ENCODE measurements at places on chromosomes 12 and 14.

DNA sequence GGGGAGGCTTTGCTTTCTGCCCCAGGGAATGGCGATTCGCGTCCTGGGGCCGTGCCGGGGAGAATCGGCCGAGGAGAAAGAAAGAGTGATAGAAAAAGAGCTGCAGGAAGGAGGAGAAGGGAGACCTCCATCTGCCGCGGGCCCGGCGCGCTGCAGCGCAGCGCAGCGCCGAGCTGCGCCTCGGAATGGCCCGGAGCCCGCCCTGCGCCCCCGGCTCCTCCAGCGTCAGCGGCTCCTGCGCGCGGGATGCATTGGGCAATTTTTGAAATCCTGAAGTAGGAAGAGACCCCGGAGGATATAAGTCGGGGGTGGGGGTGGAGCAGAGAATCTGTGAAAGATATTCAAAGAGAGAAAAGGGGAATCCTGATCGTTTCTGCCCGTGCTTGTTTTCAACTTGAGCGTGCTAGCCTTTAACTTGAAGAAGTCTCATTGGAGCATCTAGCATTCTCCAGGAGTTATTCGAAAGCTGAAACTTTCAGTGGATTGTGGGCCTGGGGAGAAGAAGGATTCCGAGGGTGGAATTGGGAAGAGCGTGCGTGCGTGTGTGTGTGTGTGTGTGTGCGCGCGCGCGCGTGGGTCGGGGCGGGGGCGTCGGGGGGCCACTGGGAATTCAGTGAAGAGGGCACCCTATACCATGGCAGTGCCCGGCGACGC, 441 bp downstream of the PDE3A start:
- DNase-seq = no peak

GRCh38 chr14:68843471-68844209, 50.8 kb upstream of the ZFP36L1 start:
- DNase-seq = no peak

- no peak for DNase-seq
Observed at GRCh38 chr12:101174541-101174940, 35.5 kb downstream of the SLC5A8 start.

- DNase-seq = no peak
Observed at GRCh38 chr12:11023387-11023786, 967 bp upstream of the TAS2R19 start.

GRCh38 chr12:45939759-45940158, 50.6 kb downstream of the SCAF11 start:
- no peak for DNase-seq

DNA sequence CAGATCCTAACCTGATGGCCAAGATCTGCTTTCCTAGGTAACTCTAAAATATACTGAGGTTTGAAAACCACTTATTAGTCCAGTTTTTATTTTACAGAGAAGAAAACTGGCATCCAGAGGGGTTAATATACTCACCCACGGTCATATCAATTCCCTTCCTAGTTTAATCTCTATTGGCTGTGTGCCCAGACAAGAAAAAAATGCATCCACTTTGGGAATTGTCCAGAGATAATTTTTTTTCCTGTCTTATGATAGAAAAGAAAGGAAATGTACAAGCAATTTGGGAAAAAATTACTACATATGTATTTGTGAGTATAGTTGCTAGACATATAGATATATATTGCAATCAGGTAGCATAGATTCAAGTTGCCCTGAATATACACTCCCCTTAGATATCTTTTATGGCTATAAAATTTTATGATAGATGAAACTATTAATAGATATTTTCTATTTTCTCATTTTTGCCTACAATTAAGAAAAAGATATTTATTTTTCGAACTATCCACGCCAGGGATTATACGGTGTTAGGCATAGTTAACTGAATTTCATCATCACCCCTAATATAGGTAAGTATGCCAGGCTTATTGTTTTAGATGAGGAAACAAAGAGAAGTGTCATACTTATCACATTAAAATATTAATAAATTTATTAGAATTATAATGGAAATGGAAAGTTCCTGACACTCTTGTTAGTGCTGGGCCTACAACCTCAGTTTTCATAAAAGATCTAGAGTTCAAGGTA, 100.5 kb upstream of the SLC38A2 start:
- no peak for DNase-seq

DNA sequence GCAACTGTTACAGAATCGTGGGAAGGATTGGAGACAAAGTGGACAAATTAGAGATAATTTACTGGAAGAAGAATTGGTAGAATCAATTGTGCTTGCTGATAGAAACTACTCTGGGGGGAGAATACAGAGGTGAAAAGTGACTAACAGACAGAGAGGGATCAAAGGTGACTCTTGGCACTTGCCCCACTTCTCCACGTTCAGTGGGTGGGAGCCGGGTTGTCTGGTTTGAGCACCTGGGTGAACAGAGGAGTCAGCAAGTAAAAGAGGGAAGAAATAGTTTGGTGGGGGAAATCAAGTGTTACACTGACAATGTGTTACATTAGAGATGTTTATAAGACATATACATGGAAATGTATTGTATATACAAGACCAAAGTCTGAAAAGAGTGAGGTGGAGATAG, 69.1 kb downstream of the PPP2R5E start:
- no peak for DNase-seq

All from non-pigmented ciliary epithelial cell (primary cell).